ENCODE measurements at places on chromosomes 5 and 9. TPM values are rescaled to one million over a fixed set of nuclear protein-coding genes. Genes with fewer than 3 reads are reported as not detected.

DNA sequence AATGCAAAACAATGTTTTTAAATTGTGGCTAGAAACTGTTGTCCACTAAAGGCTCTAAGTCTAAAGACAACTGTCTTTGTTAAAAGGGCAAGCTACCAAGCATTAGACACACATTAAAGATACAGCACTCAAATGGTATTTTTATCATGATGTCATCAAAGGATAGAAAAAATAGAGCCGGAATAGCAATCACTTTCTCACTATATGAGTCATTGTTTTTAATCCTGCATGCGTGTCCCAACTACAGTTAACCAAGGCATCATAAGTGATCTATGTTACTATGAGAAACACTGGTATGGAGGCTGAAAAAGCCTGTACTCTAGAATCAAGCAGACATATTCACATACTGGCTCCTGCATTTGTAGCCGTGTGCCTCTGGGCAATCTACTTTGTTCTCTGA lies 1.9 kb upstream of the PJA2 start:
- no peak for DNase-seq

Gene ACOT12
- 0.72 TPM for polyA plus RNA-seq

DNA sequence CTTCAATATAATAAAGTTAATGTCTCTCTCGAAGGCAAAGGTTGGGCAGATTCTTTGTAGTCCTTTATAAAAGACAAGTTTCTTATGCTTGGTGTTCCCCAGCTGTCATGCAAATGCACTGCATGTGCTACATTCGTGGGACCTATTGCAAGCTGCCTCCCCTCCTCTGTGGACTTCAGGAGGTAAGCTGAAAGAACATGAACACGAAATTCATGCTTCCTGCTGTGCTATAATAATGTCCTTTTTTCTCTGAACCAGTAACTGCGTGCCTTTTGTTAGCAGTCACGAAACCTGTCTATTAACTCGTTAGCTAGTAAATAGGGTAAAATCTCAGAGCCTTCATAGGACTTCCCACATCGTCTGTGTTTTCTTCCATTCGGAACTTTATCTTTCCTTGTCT lies 363.5 kb downstream of the CDH9 start:
- DNase-seq, result no peak

- DNase-seq, result no peak
Measured at GRCh38 chr9:94800424-94801117, 74.1 kb downstream of the AOPEP start.

Data from large intestine (tissue), 12 donors.